ENCODE measurements at places on chromosomes 7 and 10.

DNA sequence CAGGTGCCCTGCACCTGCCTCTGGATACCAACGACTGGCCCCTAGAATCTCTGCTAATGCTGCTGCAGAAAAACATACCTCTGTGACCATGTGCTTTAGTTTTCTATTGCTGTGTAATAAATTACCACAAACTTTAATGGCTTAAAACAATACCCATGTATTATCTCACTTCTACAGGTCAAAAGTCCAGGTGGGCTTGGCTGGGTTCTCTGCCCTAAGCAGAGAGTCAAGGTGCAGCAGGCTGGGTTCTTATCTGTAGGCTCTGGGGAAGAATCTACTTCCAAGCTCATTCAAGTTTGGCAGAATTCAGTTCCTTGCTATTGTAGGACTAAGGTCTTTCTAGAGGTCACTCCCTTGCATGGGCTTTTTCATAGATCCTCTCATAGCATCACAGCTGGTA is 52.3 kb downstream of the CCDC71L start:
- no peak for DNase-seq

GRCh38 chr7:31423994-31424393 is 83.5 kb upstream of the NEUROD6 start:
- DNase-seq = no peak

GRCh38 chr7:70539205-70539604 is 592.7 kb upstream of the GALNT17 start:
- no peak for DNase-seq

GRCh38 chr10:125226005-125226404 is 65.6 kb upstream of the CTBP2 start:
- no peak for DNase-seq

GRCh38 chr7:23925088-23925487 is 215.1 kb downstream of the STK31 start:
- DNase-seq = no peak

DNA sequence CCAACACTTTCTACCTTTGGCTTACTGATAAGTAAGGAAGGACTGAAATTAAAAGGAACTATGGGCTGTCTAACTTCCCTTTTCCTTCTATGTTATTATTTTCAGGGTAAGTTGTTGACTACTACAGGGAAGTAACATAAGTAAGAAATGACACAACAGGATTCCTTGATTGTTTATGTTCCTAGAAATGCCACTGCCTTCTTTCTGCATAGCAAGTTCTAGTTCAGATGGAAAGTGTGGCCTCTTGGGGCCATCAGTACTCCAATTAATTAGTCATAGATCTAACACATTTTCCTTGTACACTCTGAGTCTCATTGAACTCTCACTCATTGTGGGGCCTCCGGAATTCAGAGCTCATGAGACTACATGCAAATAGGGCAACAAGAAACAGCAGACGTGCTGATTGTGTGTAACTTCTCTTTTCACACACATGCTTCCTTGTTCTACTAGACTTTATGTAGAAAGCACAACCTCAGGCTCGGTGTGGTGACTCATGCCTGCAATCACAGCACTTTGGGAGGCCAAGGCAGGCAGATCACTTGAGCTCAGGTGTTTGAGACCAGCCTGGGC is 35.3 kb upstream of the HIBADH start:
- DNase-seq = no peak

DNA sequence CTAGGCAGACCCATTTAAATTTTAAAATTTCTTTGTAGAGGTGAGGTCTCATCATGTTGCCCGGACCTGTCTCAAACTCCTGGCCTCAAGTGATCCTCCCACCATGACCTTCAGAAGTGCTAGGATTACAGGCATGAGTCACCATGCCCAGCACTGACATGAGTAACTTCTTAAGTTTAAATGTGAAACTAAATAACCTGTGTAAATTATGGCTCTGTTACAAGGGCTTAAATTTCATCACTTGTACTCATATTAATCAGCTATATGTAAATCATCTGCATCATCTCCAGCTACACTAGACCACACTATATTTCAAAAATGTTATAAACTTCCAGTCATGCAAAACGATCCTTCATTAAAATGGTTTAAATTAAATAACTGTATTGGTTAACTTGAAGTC is 56.1 kb downstream of the ATAD1 start:
- DNase-seq = no peak

GRCh38 chr7:42120191-42120590 is 116.8 kb downstream of the GLI3 start:
- no peak for DNase-seq

GRCh38 chr7:118057404-118057803 is 126.6 kb upstream of the LSM8 start:
- no peak for DNase-seq

DNA sequence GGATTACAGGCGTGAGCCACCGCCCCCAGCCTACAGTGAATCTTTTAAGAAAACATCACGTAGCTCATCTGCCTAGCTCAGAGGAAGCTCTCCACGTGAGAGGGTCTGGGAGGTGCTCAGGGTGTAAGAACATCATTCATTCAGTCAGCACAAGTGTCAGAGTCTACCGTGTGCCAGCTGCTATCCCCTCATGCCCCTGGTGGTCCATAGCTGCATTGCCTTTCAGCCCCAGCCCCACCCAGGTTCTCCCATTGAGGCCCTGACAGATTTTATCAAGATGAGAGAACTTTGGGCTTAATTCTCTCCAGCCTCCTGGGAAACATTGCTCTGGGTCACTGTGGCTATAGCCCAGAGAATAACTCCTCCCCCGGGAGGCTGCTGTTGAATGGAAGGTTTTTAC is 45.1 kb downstream of the ZNF503 start:
- no peak for DNase-seq

- no peak for DNase-seq
Observed at GRCh38 chr10:120251821-120252442, 205.1 kb upstream of the PLPP4 start.

GRCh38 chr7:153389261-153389660 is 629.7 kb downstream of the ACTR3B start:
- no peak for DNase-seq

- no peak for DNase-seq
Observed at GRCh38 chr10:132355754-132356153, 23.8 kb downstream of the LRRC27 start.

GRCh38 chr7:27162561-27163287 is 2.6 kb downstream of the HOXA9 start:
- DNase-seq = no peak

- DNase-seq = no peak
Observed at GRCh38 chr7:44244282-44244681, 43.5 kb downstream of the YKT6 start.

DNA sequence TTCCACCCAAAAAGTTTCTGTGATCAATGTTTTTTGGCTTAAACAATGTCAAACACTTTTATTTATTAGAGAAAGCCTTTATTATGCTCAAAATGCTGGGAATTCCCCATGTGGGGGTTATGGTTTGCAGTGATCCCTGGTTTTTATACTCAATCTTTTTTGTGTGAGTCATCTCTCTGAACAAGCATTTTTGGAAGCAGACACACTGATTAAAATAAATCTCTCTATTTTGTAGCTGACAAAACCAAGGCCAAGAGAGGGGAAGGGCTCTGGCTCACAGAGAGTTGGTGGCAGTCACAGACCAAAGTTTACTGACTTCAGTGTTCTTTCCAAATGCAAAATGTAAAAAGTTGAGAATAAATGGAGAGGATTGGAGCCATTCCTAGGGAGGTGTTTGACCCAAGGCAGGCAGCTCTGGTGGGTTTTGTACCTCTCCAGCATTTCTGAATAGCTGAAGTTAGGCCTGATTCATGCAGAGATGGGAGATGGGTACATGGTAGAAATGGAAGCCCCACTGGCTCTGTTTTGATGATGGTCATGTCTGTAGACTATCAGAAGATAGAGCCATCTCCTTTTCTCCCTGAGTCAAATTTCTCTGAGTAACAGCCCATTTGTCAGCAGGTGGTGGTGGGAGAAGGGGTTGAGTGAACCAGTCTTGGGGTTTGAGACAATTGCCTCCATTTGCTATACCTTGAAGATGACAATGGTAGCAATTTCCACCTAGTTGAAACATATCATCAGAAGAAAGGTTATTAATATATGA is 45.4 kb upstream of the NAMPT start:
- DNase-seq = no peak

DNA sequence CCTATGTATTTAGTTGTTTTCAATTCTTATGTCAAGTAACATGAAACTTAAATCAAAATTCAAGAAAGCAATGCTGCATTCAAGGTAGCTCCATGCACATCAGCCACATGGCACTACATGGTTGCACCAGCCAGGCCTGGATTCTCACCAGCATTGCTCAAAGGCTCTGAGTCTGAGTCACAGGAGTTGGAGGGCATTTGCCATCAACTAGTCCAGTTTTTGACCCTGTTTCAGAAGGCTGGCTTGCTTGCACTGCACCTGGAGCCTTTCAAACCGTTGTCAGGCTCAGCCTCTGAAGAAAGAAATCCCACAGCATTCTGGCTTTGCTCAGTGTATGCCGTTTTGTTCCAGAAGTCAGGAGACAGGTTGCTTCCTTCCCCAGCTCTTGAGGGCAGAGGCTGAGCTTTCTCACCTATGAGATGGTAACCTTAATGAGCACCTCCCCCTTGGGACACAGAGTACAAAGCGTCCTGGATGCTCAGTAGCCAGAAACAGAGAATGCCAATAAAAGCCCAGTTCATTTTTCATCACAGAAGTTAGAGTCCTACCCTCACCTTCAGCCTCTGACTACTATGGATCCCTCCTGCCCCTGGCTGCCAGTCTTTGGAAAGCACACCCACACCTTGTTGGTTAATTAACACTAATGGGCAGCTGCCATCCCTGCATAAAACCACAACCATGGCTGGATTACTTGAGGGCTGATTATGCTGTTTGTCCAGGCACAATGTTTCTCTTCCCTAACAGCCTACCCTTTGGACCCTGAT is 288.4 kb upstream of the LRRTM3 start:
- DNase-seq = no peak

- DNase-seq = no peak
Observed at GRCh38 chr7:90846192-90846591, 250.1 kb downstream of the CDK14 start.

- no peak for DNase-seq
Observed at GRCh38 chr7:9890092-9890491, 1083.6 kb upstream of the PHF14 start.

GRCh38 chr7:73712773-73713172 is 6.7 kb downstream of the STX1A start:
- no peak for DNase-seq

DNA sequence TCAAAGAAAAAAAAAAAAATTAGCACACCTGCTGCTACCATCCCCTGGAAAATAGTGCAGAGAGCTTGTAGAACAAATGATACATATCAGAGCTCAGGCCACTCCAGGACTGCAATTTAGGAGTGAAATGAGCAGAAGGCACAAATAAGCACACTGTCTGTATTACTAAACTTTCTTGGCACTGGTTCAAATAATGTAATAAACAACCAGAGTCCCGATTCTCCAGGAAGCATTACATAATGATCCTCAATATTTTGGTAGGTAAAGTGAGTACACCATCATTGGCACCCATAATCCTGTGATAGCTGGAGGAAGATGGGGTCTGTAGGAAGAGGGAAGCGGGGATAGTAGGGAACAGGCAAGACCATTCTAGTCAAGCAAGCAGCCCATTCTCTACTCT is 74.3 kb downstream of the SVOPL start:
- DNase-seq = no peak

- peak; percentile 78 for DNase-seq
Observed at GRCh38 chr10:73358331-73359279, at the start of gene CFAP70. CFAP70 (minus strand) TSS chr10:73358864; CDS start chr10:73354796, 4,068 bp downstream.

DNA sequence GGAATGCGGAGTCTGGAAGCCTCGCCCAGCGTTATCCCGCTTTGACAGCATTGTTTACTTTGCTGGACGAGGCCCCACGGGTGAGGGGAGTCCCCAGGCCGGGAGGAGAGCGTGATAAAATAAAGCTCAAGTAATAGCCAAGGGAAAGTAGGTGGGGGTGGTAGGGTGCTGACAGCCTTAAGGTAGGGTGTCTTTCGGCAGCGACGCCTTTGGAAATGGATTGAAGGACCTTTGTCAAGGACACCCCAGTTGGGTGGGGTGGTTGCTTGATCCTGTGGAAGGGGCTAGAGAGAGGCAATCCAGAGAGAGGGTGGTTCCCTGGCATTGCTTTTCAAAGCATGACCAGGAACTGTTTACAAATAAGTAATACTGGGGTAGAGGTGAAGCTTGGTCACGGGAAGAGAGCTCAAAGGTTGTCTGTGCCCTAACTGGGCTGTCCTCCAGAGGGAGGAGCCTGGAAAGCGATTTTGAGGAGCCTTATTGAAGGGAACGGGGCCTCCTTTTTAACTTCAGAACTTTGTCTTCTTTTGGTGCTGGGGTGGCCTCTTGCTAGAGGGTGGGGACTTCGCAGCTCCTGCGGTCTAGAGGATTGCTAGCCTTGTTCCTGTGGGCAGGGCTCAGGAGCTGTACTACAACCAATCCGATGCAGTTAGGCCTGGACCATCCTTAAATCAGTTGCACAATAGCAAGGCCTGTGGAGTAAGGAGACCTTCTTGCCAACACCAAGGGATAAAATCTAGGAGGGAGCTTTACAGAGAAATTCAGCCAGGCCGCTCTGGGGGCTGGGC is 1.3 kb downstream of the EIF4EBP2 start:
- DNase-seq = no peak

DNA sequence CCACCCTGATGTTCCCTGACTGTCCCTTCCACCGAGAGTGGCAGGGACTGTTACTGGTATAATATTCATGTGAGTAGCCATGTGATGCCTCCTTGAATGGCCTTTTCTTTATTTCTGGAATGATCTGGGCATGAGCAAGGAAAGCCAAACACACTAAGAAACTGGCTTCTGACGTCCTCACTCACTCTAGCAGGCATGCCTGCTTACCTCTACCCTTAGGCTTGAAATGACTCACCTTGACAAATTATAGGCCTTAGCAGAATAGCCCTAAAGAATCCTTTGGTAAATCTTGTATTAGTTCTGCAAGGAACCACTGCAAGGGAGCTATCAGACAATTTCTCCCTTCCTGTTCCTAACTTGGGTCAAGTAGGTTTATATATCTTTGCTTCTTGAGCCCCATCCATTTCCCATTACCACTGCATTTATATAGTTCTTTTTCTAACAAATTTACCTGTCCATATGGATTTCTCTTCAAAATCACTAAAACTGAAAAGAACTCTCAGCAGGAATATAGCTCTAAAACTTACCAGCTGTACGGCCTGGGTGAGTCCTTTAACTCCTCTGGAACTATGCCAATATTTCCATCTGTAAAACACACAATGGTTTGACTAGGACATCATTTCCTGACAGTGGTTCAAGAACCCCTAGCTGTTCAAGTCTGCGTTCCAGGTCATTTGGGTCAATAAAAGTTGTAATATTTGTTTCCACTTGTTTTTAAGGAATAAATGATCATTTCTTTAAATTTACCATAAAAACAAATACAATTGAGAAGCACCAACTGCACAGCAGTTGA is 13.0 kb upstream of the NDUFA5 start:
- no peak for DNase-seq

DNA sequence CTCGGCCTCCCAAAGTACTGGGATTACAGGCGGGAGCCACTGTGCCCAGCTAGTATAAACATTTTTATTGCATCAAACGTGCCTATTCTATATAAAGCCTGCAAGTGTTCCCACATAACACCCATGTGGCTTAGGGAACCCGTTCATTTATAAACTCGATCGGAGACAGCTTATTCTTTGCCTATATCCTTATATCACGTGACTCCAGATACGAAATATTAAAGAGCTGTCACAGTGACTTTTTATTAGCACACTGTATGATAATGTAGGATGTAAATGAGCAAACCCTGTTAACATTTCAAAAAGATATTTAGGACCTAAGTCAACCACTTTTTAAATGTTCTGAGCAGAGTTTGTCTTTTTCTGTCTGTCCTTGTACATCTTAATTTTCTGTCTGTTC is 642.9 kb upstream of the ADARB2 start:
- DNase-seq = no peak

GRCh38 chr10:81873932-81874816 is 820 bp upstream of the NRG3 start:
- no peak for DNase-seq
